CD8-positive, alpha-beta memory T cell (primary cell): ENCODE measurements at places on chromosomes 4 and X. TPM values are rescaled to one million over a fixed set of nuclear protein-coding genes. Genes with fewer than 3 reads are reported as not detected.

The MTNR1A gene
- not detected for total RNA-seq

The MAPK10 gene
- not detected for total RNA-seq

The LCORL gene
- 7.2 TPM for total RNA-seq

The TMSB15B gene
- total RNA-seq, result 6.2 TPM

The INTS12 gene
- 21.8 TPM for total RNA-seq

The TBC1D9 gene
- 0.46 TPM for total RNA-seq

- DNase-seq, result no peak
Measured at GRCh38 chr4:77167173-77167572, 10.2 kb downstream of the CCNG2 start.

DNA sequence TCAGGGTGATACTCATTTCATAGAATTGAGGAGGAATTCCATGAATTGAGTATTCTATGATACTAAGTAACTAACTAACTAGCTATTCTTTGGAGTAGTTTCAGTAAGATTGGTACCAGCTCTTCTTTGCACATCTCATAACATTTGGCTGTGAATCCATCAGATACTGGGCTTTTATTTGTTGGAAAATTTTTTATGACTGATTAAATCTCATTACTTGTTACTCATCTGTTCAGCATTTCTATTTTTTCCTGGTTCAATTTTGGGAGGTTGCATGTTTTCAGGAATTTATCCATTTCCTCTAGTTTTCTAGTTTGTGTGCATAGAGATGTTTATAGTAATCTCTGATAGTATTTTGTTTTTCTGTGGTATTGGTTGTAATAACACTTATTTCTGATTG, 70.8 kb upstream of the FREM3 start:
- no peak for DNase-seq

DNA sequence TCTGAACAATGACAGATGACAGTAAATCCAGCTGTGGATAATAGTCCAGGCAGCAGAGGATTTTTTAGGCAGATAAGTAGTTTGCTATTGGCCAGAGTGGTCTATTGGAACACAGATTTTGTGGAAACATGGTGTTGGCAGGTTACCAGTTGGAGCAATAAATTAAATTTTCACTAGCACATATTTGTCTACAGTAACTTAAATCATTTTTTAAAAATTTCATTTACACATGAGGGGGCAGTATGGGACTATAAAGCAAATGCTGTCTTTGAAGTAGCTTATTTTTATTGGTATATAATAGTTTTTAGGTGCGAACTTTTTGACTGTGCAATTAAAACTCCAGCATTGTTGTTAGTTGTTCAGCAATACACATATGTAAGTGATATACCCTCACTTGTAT, 289.8 kb downstream of the ARHGAP10 start:
- no peak for DNase-seq

GRCh38 chr4:183554878-183555585, 50.2 kb downstream of the ING2 start:
- DNase-seq, result no peak

DNA sequence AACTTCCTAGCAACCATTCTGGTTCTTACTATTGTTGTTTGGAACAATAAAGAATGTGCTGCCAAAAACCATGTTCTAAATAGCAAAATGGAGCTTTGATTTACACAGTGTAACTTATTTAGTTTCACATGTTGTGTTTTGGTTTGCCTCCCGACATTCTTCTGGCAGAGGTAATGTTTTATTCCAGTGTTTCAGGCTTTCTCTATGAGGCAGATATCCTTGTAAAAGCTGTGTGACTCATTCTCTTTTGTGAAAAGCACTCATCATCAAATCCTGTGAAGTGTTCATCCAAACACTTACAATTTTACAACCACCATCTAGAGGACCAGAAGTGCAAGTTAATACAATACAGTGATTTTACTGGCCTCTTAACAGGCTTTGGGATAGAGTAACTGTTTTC, 219.0 kb upstream of the GIMD1 start:
- no peak for DNase-seq
